Putamen (tissue), 1 donor: ENCODE measurements at places on chromosomes 12 and 14.
A peak's percentile ranks its signal among the peaks of the same experiment; 100 is the strongest.

DNA sequence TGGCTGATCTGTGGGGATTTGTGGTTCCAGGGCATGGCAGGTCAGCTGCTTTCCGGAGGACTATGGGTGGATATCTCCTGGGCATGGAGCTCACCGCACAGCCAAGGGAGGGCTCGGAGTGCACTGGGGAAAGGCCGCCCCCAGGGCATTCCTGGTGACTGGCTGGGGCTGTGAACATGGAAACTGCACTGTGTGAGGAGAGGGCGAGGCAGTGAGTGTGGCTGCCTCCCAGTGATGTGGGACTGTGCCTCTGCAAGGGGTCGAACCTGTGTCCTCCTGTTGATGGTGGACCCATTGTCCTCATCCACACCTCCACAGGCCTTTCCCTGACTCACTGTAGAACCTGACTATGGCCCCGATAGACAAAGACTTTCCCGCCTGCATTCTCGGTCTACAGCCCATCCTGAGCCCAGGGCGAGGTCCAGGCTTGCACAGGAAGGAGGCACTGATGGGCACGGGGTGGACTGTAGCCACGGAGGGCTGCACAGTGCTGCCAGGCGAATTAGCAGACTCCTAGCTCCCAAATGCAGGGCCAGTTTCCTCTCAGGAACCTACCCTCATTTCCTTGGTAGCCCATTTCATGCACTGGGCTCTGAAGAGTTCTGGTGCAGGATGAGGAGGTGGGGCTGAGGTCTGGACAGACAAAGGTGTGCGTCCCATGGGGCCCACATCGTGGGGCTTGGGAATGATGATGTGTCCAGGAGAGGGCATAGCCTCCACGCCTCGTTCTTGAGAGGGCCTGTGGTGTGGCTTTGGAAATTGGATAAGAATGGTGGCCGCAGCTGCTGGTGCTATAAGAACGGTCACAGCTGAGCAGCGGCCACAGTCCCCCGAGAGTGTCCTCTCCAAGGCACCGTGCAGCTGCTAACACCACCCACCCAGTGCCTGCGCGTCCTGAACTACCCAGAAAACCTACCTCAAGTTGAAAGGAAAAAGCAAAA is 415.1 kb downstream of the TMEM121 start:
- no peak for DNase-seq

- peak; percentile 87 for DNase-seq
Measured at GRCh38 chr14:92973261-92973797, 50.4 kb downstream of the CHGA start.

DNA sequence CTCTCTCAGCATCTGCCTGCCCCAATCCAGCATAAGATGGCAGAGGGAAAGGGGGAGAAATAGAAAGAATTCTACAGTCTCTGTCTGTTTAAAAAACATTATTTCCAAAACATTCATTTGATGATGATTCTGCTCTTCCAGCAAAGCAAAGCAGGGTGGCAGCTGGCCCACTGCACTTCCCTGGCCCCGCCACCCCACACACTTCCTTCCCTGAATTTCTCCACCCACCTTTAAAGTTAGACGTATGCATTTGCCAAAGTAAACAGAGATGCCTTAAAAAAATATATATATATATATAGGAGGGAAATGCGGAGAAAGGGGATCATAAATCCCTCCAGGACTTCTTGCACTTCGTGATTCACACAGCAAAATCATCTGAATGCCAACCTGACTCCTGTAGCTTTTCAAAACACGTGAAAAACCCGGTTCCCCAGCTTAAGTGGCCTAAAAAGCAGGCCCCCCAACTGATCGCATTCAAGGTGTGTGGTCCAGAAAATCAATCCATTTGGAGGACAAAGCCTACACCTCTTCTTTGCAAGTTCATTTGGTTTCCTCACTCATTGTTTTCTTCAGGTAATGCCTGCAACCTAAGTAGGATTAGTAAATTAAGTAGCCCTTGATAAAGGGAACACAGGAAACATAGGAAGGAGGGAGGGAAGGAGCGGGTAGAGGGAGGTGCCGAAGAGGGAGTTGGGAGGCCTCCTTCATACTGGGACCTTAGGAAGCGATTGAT is 68.8 kb downstream of the LLPH start:
- no peak for DNase-seq

GRCh38 chr12:94172031-94172430 is 23.7 kb downstream of the PLXNC1 start:
- DNase-seq: peak; percentile 9

DNA sequence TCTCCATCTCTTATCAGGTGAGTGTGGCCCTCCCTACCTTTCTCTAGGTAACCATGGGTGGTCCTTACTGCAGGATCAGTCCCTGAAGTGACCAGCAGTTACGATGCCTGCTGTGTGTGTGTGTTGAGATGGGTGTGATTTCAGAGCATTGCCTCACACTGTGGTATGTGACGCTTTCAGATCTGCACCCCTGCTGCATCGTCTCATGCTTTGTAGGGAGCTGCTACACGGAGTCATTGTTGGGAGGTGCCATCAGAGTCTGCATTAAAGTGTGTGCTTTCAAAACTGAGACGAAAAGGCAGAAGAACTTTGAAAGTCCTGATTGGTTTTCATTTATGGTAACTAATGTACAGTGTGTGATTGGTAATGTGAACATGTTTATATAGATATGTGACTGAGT is 150.5 kb downstream of the PELI2 start:
- no peak for DNase-seq
